ENCODE measurements at places on chromosomes 7 and 10.

DNA sequence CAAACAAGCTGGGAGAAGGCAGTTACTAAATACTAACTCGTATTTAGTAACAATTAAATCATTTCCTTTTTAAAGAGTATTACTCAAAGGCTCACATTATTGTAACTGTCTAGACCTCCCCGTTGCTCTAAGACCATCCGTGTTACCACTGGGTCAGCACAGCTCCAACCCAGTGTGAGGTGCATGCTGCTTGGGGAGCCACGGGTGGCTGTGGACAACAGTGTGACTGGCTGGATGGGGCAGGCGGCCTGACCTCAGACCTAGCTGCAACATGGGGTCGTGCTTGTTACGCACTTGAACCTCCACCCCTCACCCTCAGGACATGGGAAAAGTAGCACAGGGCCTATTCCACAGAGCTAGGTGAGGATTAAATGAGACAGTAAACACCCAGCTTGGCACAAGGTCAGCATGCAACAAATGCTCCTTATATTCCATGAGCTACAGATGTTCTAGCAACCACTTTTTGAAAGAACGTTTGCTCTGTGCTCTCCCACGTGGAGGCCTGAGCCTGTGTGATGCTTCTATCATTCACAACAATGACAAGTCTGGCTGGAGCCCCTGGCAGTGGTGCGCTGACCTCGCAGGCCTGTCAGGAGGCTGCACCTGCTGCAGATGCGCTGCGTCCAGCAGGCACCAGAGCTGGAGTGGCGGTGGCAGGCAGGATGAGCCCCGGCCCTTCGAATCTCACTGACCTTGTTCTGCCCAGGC lies 135.7 kb downstream of the PKD1L1 start:
- DNase-seq = no peak

GRCh38 chr10:36534471-36535002 lies 590.9 kb upstream of the ANKRD30A start:
- no peak for DNase-seq

DNA sequence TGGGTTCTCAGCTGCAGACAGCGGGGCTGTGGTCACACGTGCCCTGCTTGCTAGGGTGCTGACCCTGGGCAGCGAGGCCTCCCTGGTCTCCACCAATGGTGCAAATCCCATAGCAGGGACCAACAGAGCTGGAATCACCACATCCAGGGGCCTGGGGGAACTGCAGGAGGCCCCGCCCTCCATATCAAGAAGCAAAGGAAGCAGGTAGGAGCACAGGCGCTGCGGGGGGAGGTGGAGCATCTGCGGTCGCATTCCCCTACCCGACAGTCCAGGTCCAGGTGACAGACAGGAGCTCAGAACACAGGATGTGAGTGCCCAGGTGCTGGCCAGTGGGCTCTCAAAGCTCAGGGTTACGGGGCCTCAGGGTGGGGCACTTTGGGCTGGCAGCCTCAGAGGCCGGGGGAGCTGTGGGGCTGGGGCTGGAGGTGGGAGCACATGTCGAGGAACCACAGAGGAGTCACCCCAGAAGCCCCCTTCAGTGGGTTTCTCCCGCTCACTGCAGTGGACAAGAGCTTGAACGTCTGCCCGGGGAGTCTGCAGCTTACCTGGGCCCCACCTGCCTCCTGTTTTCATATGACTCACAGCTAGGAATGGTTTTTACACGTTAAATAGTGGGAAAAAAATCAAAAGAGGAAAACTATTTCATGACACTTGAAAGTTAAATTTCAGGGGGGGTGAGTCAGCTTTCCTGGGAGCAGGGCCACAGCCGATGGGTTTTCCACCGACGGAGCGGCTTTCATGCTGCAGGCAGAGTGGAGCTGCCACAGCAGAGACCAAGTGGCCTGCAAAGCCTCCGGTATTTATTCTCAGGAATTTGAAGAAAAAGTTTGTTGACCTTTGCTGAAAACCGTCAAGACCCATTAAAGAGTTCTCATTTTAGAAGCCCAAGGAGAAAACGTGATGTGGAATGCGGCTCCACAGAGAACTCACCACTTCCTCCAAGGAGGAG lies 148.7 kb upstream of the PPP2R2D start:
- DNase-seq = no peak

DNA sequence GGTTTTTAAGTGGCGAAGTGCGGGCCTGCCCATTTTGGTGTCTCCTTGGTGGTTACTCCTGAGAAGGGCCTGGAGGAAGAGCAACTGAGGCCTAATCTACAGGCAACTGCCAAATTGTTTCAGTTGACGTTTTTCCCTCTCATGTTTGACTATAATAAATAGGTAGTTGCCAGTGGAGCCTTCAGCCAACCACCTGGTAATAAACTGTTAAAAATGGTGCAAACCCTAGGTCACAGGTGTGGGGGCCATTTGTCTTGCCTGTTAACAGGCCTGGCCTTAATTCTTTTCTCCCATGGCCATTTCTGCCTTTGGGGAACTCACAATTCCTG lies 3.7 kb downstream of the IKZF1 start:
- no peak for DNase-seq

DNA sequence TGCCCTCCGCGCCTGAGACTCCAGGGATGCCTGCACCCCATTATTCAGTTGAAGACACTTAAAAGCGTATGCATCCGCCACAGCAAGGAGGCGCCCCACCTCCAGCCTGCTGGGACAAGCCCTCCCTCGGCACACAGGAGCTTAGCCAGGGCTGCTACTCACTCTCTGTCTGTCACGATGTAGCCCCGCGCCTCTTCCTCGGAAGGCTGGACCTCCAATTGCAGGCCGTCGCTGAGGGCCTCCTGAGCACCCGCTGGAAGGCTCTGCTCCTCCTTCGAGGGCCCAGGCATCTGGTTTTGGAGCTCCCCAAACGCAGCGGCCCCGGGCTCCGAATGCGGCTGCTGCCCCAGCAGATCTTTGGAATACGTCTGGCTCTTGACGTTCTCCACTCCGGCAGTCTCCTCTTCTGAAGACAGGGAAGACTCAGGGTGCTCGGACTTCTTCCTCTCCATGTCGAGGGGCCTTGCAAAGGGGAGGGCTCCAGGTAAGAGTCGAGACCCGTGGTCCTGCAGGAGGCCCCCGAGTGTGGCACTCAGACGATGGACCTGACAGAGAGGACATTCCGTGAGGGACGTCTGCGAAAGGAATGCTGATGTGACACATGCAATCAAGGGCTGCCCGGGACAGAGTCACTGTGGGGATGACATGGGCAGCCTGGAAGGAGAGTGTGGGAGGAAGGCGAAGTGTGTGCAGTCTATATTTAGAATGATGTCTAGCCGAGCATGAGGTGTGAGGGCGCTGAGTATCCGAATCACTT lies 453.9 kb downstream of the PTPRN2 start:
- DNase-seq = no peak

GRCh38 chr10:75355706-75356105 lies 45.9 kb downstream of the ZNF503 start:
- no peak for DNase-seq

DNA sequence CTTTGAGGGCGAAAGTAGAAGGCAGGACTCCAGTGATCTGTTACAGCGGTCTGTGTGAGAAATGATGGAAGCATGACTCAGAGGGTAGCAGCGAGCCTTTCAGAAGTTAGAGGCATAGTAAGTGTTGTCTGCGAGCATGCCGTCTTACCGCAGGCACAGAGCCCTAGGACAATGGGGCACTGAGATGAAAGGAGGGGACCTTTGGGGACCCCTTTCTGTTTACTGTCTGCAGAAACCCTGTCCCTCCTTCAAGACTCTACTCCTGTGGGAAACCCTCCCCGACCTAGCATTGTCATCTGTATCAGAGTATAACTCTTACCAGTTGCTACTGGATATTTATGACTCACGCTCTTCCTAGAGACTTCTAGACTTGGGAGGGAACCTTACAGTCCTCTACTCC lies 87.2 kb upstream of the AGK start:
- no peak for DNase-seq

DNA sequence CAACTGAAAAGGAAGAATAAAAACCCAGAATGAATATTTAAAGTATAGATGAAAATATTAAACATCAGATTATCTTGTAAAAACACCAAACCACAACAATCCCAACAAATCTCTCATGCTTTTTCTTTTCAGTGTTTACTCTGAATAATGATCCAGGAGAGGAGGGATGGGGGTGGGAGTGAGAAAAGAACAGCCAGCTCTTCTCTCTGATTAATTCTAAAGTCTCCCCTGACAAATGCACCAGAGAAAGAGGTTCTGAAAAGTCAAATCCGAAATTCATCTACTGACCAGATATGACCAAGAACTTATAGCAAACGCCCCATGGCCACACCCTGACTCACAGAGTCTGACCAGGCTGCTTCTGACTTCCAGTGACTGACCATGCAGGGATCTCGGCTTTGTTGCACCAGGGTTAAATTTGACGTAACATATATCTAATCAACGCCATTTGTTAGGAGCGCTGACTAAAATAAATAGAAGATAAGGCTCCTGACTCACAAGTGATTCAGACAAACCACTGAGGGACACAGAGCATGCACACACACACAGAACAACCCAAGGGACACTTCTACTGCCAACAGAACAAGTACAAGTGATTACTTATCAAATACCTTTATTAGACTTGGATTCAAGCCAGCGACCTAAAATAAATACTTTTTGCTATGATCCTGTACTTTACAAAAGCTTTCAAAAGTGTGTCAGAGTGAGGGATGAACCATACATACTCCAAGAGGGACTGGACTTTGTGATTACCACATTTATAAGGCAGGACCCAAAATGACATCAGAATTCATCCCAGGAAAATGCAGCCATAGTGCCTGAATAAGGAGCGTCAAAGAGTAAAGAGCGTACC lies 9.3 kb upstream of the SPOCK2 start:
- DNase-seq = no peak

- no peak for DNase-seq
Observed at GRCh38 chr7:18684916-18685315, 189.4 kb downstream of the HDAC9 start.
